NCI-H510A (cell line): ENCODE measurements at places on chromosomes 13 and 19.

GRCh38 chr13:66574606-66575005 lies 655.5 kb downstream of the PCDH9 start:
- no peak for DNase-seq

GRCh38 chr13:105428811-105429210 lies 1106.7 kb downstream of the EFNB2 start:
- DNase-seq, result no peak

GRCh38 chr13:59954601-59955000 lies 209.1 kb downstream of the DIAPH3 start:
- no peak for DNase-seq

DNA sequence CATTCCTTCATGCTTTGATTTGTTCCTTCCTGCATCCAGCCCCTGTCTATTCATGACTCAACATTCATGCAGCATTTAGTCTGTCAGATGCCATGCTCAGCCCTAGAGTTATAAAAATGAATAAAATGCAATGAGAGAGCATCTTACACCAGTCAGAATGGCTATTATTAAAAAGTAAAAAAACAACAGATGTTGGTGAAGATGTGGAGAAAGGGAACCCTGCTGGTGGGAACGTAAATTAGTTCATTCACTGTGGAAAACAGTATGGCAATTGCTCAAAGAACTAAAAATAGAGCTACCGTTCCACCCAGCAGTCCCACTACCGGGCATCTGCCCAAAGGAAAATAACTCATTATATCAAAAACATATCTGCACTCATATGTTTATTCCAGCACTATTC lies 70.0 kb upstream of the GTF3A start:
- no peak for DNase-seq

DNA sequence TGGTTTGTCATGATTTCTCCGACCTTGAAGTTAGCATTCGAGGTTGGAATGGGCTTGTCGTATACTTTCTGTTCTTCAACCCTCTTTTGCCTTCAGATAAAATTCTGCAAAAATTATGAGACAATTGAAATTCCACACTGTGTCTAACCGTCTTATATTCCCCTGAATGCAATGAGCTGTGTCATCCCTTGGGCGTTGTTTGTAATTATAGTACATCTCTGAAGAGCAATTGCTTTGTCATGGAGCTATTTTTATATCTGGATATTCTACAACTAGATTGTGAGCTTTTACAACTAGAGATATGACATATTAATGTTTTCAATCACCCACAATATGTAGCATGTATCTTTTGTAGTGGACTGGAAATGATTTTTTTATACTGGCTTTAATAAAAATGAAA lies 631.8 kb upstream of the SLC10A2 start:
- DNase-seq, result no peak

DNA sequence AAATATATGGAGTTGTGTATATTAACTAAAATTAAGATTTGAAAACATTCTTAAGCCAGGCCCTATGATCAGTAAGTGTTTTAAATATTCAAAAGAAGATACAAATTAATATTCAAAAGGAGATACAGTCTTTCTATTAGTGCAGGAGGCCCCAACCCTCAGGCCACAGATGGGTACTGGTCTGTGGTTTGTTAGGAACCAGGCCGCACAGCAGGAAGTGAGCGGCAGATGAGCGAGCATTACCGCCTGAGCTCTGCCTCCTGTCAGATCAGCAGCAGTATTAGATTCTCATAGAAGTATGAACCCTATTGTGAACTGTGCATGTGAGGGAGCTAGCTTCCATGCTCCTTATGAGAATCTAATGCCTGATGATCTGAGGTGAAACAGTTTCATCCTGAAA lies 232.9 kb downstream of the FOXO1 start:
- DNase-seq, result no peak

DNA sequence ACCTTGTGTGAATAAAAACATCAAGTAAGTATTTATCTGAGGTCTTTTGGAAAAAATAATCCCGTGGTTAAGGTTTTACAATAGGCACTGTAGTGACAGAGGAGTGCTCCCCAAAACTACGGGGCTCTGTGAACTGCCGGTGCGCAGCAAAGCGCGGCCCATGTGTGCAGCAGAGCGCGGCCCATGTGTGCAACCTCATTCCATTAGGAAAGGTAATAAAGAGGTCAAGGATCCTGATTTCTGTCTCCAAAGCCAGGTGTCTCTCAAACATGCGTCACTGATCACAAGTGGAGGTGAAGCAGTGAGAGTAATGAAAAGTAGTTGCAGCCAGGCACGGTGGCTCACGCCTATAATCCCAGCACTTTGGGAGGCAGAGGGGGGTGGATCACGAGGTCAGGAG lies 58.7 kb downstream of the MRPL57 start:
- peak; percentile 25 for DNase-seq

- DNase-seq, result no peak
Observed at GRCh38 chr13:109595471-109595870, 190.9 kb downstream of the IRS2 start.
